Activated CD8-positive, alpha-beta memory T cell treated with anti-CD3 and anti-CD28 coated beads, Interleukin-2, amount 10 ng/mL, durations not matched to agents 7 days and 5 days (primary cell): ENCODE measurements at places on chromosomes 1 and 21. TPM values are rescaled to one million over a fixed set of nuclear protein-coding genes. Genes with fewer than 3 reads are reported as not detected.

DNA sequence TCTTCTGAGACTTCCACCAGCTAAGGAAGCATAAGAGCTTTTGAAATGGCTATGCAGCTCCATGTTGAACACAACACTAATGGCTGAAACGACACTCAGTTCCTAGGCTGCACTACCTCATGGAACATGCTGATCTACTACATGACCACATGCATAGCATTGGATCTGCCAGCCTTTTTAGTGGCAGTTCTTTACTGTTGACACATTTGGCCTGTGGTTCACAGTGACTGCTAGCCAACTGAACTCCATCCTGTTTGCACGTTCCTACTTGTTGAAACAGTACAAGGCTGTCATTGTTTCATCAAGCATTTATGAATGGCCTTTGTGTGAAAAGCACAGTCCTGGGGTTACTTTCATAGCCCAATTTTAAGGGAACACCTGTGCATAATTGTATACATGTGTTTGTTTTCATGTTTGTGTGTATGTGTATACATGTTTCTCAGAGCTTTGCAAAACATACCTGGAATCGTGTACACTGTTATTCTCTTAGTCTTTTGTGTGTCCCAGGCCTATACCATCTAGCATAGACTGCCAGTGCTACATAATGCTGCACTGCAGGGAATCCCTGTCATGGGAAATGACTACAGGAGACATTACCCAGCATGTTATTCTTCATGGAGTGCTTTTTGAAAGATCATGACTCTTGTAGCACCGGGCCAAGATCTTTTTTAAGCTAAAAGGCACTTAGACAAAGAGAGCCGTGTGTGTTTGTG lies 179.6 kb upstream of the ESRRG start:
- no peak for DNase-seq

DNA sequence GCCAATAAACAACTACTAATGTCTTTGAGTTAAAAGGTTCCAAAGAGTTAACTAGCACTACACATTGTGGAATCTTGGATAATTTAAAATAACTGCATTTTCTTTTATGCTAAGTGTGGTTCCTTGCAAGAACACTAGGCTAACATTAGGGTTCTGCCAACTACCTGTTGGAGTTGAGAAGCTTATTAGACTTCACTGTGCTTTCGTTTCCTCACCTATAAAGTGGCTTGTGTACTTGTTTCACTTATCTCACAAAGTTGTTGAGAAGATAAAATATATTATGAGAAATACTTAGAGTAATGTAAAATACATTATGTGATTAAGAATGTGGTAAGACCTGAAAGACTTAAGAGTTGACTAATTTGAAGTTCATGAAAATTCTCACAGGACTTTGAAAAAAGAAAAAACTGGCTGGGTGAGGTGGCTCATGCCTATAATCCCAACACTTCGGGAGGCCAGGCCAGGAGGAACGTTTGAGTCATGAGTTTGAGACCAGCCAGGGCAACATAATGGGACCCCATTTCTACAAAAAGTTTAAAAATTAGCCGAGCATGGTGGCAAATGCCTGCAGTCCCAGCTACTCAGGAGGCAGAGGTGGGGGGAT lies 5.6 kb upstream of the RRAGC start:
- no peak for DNase-seq

- DNase-seq: no peak
Measured at GRCh38 chr1:156668801-156669637, 8.2 kb downstream of the NES start.

Gene GPR161
- total RNA-seq: 0.44 TPM

Gene MAP1LC3C
- not detected for total RNA-seq

GRCh38 chr1:161921990-161922389 lies 101.7 kb downstream of the OLFML2B start:
- DNase-seq: no peak

- DNase-seq: no peak
Measured at GRCh38 chr1:86733340-86733739, 29.0 kb downstream of the SH3GLB1 start.

DNA sequence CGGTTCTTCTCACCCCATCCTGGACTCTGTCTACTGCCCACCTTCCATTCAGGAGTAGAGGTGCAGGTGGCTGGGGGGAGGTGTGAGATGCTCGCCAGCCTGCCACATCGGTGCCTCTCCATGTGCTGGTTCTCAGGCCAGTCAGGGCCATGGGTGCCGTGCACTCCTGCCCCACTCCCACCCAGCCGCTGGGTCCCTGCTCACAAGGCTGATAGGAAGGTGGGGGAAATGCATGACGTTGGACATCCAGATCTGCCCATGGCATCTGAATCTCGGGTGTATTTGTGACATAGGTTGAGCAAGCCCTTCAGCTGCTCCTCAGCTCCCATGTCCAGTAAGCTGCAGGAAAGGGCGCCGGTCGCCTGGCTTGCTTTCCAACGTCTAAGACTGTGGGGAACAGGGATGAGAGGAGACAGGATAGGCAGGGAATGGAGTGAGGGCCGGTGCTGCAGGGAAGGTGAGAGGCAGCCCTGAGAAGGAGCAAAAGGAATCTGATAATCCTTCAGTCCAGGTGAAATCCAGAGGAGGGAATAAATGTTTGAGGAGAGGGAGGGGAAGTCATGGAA lies 11.8 kb downstream of the S100A7A start:
- no peak for DNase-seq

DNA sequence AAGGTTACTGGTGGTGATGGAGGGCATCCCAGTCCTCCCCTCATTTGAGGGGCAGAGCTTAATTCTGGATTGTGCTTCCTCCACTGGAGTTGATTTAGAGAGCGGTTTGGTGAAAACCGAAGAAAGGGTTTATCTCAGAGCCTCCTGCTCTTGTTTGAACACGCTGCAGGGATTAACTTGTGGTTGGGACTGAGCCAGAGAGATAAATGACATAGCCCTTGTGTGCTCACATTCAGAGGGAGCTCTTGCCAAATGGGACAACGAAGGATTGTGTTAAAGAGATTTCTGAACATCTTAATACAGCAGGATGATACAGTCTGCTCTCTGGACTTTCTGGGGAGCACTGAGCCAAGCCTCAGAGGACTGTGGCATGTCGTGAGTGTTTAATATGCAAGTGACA lies 308.2 kb downstream of the DISC1 start:
- no peak for DNase-seq

DNA sequence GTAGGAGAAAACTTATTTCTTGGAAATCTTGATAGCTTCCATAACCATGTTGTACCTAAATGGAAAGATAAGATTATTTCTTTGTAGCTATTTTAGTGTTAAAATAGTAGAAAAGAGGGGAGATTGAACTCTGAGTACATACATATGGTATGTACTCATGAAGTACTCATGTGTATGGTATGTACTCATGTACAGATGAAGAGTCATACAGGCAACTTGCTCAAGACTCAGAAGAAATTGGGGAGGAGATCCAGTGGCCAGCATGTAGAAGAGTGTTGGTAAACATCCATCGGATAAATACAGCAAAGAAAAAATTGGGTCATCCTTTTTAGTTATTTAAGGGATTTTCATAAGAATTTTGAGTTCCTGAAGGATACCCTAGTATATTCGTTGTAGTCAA lies 29.0 kb downstream of the MDM4 start:
- no peak for DNase-seq

Gene DR1
- 87.5 TPM for total RNA-seq

DNA sequence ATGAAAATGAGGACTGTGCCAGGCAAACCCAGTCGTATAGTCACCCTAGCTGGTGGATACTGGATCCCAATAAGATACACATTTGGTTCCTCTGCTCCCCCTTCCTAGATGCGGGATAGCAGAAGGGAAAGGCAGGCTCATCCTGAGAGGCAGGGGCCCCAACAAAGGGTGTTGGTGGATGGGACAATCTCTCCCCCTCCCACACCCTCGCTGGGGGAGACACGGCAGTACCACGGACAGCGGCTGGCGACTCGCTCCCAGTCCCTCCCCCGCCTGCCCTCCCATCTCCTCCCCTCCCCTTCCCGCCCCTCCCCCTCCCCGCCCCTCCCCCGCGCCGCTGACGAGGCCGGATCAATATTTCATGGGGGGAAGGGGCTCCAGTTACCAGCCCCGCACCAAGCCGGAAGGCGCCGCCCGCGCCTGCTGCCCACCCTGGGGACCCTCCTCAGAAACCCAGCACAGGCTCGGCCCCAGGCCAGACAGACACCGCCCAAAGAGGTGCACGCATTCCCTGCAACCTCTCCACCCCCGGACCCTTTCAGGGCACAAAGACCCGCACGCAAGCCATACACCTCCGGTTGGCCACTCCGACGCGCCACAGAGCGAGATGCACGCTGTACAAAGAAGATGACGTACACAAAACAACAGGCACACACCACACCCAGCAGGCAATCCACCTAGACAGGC lies 11.5 kb downstream of the RIMS3 start:
- DNase-seq: no peak

DNA sequence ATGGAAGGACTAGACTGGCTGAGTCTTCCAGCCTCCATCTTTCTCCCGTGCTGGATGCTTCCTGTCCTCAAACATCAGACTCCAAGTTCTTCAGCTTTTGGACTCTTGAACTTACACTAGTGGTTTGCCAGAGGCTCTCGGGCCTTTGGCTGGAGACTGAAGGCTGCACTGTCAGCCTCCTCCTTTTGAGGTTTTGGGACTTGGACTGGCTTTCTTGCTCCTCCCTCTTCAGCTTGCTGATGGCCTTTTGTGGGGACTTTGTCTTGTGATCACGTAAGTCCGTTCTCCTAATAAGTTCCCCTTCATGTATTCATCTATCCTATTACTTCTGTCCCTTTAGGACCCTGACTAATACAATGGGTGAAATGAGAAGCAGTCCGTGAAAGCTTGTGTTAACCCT lies 196.4 kb downstream of the KAZN start:
- DNase-seq: no peak

DNA sequence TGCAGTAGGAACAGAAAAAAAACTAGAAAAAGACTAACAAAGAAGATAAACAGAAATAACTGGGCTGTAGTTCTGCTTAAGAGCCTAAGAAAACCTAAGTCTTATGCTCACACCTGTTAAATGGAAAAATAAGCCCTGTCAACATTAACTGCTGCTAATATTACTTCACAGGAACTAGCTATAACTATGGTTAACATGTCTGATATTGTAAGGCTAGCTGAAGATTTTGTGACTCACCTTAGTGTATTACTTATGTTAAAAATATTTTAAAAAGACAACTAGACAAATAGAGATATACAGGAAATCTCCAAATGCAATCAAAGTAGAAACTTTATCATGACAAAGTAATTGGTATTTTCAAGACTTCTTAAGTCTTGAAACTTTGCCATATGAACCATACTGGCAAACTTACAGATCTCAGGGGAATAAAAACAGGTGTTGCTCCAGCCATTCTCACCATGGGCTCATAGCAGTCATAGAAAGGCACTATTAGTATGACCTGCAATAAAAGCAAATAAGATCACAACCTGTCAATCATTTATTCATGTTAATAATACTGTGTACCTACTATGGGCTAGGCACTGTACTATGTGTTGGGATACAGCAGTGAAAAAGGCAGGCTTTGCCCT lies 30.7 kb downstream of the KYAT3 start:
- DNase-seq: no peak

DNA sequence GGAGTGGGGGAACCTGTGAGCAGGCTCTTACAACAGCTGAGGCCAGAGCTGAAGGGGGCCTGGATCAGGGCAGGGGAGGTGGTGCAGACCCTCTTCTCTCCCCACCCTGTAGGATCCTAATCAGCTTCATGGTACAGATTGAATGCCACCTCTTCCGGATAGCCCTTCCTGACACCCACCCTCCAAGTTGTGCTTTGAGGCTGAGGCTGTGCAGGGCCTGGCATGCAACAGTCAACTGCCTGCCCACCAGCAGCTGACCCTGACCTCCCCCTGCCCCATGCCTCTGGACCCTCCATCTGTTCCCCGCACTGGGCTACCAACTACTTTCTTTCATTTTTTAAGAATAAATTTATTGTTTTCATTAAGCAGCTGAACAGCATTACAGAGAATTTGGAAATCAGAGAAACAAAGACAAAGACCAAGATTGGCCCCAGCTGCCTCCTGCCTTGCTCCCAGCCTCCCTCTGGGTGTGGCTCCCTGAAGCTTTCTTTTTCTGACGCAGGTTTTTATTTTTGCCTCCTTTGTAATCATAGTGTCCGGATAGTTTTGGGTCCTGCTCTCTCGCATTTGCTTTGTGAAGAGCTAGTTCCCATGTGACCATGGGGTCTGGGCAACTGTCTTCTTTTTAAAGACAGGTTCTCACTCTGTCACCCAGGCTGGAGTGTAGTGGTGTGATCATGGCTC lies 12.8 kb downstream of the ZNF362 start:
- DNase-seq: no peak

- no peak for DNase-seq
Measured at GRCh38 chr1:92992877-92993276, 31.6 kb upstream of the DIPK1A start.

DNA sequence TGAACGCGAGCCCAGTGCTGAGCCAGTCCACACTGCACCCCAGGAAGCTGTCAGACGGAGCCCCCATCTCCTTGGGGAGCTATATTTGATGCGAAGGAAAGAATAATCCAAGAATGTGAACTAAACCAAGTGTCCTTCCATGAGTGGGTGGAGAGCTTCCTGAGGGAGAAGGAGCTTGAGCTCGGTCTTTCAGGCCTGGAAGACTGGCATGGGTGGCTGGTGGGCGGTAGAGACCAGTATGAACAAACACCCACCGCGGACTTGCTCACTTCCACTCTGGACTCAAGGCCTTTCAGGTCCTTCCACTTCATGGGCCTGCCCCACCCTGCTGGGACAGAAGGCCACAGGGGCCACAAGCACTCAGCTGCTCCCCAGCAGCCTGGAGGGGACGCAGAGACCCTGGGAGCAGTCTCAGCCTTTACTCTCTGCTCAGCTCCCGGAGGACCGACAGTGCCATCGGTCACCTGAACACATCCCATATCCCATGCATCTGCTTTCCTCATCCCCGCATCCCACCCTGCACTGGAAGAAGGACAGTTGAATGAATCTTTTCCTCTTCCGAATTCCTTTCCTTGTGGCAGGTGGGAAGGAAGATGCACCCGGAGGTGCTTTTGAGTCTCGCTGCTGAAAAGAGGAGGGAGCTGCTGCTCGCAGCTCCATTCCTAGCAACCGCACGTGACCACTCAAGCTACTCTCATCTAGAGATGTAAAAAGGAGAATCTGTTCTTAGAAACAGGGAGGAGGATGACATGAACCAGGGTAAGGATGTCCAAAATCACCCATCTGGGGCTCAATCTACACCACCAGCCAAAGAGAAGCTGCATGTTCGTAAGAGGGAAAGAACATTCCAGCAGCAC lies 92.3 kb downstream of the PGBD5 start:
- no peak for DNase-seq

DNA sequence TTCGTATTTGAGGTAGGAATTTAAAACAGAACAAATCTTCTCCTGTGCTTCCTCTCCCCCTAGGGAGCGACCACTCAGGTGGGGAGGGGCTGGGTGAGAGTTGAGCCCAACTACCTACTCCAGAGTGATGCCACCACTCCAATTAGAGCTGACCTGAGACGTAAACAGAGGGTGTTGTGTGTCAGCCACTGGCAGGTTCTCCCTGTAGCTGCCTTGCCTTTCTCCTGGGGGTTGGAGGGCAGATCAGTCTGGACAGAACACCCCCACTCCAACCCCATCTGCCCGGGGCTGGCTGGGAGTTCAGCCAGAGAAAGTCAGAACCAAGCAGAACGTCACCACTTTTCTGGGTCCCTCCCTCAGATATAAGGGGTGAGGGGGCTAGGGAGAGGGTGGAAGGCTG lies 2.0 kb downstream of the HPDL start:
- no peak for DNase-seq

- DNase-seq: no peak
Measured at GRCh38 chr1:54007613-54008012, 10.4 kb downstream of the LDLRAD1 start.

Gene RASSF5
- total RNA-seq: 216 TPM

- no peak for DNase-seq
Measured at GRCh38 chr1:56795870-56796269, 23.3 kb downstream of the FYB2 start.

Gene CSMD2
- total RNA-seq: not detected
